ENCODE measurements at places on chromosomes 5 and 9. TPM values are rescaled to one million over a fixed set of nuclear protein-coding genes. Genes with fewer than 3 reads are reported as not detected.

Gene RASEF
- total RNA-seq: 0.09 TPM

Gene RBM18
- total RNA-seq: 6.7 TPM

Gene COL15A1
- not detected for total RNA-seq

Gene ADGRV1
- total RNA-seq: 0.56 TPM

Gene CNTFR
- total RNA-seq: not detected

Gene CEL
- total RNA-seq: 0.28 TPM

Gene STC2
- 303 TPM for total RNA-seq

Gene ZFP37
- total RNA-seq: 1.4 TPM

Gene ADGRD2
- total RNA-seq: not detected

Gene TXNDC8
- total RNA-seq: not detected

Gene PCDHGA11
- 10.1 TPM for total RNA-seq

Gene FAM169A
- 0.45 TPM for total RNA-seq

Gene TAF11L10
- not detected for total RNA-seq

Gene LRRC19
- total RNA-seq: not detected

Gene NR2F1
- 24.9 TPM for total RNA-seq

Gene IFNA10
- total RNA-seq: not detected

Gene SPAG8
- total RNA-seq: 0.27 TPM

Gene FRRS1L
- total RNA-seq: 0.28 TPM

Gene TICAM2
- total RNA-seq: 1.5 TPM

Data from endothelial cell of coronary artery (primary cell).